ENCODE measurements at places on chromosomes 5 and 9.

DNA sequence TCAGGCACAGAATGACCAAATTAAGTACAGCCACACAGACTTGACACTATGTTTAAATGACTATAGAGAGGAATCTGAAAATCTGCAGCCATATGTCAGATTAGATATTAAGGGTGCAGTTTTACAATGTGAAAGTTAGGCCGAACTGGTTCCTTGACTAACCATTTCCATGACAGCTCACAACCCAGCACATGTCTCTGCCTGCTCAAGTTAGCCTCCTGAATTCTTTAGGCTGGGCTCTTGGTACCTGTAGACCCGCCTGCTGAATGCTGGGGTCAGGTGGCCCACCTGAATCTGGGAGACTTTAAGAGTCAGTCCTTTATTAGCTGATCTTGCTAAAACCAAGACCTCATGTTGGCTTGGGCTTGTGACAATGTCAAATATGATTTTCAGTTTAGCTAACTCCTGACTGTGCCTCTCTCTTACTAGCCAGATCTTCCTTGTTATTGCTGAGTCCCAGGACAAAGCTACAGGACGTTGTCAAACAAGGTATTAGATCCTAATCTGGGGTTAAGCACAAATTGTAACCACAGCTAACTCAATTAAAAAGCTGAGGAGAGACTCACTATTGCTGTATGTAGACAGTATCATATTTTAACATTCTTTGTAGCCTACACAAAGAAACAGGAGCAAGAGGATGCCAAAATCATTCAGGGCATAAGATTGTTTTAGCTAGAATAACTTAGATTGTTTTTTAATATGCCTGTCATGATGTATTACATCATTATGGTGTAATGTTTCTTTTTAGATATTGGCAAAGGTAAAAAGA lies 490.9 kb downstream of the SEMA5A start:
- DNase-seq: no peak

DNA sequence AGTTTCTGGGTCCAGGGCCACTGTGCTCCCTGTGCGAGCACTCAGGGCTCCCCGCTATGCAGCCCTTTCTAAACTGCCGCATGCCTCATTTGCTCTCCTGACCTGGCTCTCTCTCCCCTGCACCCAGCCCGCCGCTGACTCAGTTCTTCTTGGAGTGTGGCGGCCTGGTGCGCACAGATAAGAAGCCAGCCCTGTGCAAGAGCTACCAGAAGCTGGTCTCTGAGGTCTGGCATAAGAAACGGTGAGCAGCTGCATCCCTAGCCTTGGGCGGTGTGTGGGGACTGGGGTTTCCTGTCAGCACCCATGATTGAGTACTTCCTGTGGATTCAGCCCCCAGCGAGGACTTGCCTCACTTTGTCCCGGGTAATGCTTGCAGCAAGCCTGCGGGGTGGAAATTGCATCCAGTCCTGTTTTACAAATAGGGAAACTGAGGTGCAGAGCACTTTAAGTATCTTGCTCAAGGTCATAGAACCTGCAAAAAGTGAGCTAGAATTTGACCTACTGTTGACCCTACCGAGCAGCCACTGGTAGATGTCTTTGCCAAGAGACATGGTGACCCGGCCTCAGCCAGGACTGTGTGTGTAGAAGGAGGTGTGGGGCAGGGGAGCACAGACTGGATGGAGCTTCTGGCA lies 27.9 kb downstream of the USP20 start:
- DNase-seq: no peak

- no peak for DNase-seq
Observed at GRCh38 chr5:11152368-11152767, 391.3 kb upstream of the DAP start.

DNA sequence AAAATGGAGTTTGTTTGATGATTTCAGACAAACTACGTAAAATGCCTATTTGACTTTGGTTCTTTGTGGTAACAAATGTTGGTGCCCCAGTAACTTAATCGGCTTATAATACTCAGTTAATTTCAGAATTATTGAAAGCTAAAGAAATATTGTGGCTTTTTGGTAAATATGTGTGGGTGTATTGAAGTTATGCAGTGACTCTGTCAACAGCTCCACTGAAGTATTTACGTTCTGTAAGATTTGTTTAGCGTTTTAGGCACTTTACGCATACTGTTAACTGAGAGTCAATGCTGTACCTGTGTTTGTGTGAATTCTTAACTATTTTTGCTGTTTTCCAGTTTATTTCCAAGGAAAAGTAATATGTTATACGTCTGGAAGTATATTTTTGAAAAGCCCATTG lies 2.2 kb downstream of the RAD23B start:
- DNase-seq: no peak

DNA sequence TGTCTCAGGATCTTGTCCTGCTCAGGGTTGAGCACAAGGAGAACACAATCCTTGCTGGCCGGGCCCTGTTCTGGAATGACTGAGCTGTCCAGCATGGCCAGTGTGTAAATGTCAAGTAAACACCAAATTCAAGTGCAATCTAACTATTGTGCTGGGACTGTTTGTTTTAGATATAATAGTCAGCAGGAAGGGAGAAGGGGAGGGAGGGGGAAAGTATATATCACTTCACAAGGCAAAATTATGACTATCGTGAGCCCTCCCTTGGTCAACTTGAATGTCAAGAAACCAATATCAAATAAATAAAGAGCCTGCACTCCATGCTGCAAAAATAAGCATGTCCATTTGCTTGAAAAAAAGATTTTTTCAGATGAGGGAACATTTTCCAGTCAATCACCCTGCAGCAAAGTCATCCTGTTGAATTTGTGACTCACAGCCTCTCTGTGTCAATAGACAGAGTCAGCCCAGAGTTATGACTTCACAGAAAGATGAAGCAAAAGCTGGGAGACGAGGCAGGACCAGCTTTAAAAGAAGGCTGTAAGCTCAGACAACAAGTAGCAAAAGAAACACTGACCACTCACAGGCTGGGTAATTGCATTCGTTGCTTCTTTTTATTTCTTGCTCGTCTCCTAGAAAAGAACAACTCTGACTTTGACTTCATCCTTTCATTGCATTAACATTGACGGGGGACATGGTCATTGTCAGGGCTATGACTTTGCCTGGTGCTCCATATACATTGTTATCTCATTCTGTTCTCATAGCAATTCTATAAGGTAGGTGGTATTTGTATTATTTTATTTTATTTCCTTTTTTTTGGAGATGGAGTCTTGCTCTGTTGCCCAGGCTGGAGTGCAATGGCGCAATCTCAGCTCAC lies 15.3 kb upstream of the KLF4 start:
- DNase-seq: peak; percentile 44

DNA sequence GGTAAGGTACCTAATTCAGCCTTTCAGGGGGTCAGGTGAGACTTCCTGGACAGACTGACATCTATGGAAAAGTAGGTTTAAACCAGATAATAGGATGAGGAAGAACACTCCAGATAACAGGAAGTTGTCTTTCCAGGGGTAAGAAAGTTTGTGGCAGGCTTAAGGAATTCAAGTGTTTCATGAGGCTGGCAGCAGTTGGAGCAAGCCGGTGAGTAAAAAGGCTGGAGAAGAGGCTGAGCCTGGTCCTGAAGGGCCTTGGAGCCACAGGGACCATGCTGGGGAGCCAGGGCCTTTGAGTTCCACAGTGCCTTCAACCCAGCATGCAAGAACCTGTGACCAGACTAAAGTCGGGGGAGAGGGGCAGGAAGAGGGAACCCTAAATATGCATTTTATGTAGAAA lies 353.4 kb downstream of the SPOCK1 start:
- DNase-seq: no peak

- DNase-seq: no peak
Observed at GRCh38 chr9:79646096-79646495, 74.3 kb downstream of the TLE4 start.

- DNase-seq: no peak
Observed at GRCh38 chr5:79516986-79517385, 3.1 kb upstream of the HOMER1 start.

DNA sequence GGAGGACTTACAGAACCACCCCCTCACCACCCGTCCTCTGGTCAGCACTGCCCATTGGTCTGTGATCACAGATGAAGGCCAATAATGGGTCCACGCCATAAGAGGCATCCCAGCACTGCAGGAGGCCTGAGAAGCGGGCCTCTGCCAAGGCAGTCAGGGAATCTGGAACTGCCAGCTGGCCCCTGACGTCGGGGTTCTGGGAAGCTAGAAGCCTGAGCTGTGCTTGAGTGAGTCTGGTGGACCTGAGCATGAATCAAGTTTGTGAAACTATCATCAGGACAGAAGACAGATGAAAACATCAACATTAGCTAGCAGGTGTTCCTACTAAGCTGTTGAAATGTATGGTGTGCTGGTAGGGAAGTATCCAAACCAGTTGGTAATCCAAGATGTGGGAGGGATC lies 7.8 kb downstream of the ANGPTL2 start:
- DNase-seq: no peak

- DNase-seq: no peak
Observed at GRCh38 chr9:136268318-136268717, 22.7 kb upstream of the QSOX2 start.

GRCh38 chr9:116282597-116282996 lies 129.0 kb downstream of the PAPPA start:
- no peak for DNase-seq

DNA sequence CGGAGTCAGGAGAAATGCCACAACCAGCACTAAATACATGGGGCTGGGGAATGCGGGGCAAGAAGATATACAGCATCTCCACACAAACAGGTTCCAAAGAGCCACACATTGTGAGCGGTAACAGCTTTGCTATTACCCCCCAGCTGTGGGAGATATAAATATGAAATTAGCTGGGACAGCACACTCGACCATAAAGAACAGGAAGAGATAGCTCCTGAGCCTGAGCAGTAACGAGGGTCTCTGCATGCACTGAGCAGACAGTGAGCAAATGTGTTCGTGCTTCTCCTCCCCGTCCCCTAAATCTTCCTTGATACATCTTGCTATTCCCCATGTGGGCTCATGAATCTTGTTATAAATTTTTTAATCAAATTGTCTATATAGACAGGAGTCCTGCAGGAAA lies 53.1 kb downstream of the ADAMTS2 start:
- DNase-seq: no peak

DNA sequence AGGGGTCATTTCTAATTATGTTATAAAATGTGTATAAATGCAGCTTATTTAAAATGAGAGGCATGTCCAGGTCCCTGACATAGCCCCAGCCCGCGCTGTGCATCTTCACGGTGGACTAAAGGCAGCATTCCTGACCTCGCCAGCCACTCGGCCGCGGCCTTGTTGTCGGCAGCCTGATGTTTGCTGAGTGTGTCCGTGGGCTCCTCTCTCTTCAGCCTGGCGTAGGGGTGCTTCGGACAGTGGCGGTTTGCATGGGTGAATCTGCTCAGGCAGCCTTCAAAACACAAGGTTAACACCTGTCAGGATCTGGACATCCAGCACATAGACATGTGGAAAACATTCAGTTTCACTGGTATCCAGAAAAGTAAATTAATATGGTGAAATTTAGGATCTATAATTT lies 8.8 kb upstream of the SLC35D2 start:
- DNase-seq: no peak

- DNase-seq: no peak
Observed at GRCh38 chr5:174644923-174645322, 79.5 kb upstream of the MSX2 start.

- DNase-seq: no peak
Observed at GRCh38 chr5:93395971-93396379, 185.0 kb downstream of the NR2F1-AS1 start.

- no peak for DNase-seq
Observed at GRCh38 chr5:124289641-124290311, 456.7 kb downstream of the ZNF608 start.

DNA sequence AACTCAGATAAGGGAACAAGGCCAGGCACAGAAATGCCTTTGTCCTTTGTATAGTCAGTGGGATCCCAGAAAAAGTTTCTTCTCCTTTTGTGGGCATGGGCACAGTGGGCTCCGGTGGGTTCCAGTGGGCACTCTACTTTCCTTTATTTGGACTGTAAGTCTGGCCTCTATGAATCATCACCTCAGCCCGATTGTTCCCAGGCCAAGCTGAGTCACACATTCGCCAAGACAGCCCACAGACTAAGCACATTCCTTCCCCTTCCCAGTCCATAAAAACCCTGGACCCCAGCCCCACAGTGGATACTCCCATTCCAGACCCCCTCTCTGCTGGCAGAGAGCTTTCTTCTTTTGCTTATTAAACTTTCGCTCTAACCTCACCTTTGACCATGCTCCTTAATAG lies 165.0 kb downstream of the FBXL17 start:
- DNase-seq: no peak

DNA sequence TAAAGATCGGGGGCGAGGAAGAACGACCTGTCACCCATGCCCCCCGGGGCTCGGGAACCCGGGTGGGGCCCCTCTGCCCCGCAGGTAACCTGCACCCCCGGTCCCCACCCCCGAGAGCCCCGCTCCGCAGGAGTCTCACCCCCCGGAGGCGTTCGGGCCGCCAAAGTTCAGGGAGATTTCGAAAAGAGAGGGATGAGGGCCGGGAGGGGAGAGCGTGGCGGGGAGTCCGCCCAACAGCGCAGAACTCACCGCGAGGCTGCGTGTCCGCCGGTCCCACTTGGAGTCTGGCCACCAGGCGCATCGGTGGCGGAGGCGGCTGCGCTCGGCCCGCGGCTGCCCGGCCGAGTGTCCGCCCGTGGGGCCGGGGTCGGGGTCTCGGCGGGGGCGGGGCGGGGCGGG lies at the start of gene PHF19:
Gene PHF19 (minus strand): TSS at position 347 of the 399 bp plus-strand sequence. CDS start 2,447 bp downstream, outside the sequence.
- no peak for DNase-seq

GRCh38 chr5:79692596-79692995 lies 3.0 kb downstream of the CMYA5 start:
- DNase-seq: no peak

GRCh38 chr5:14457476-14457875 lies 124.1 kb upstream of the OTULINL start:
- DNase-seq: no peak

DNA sequence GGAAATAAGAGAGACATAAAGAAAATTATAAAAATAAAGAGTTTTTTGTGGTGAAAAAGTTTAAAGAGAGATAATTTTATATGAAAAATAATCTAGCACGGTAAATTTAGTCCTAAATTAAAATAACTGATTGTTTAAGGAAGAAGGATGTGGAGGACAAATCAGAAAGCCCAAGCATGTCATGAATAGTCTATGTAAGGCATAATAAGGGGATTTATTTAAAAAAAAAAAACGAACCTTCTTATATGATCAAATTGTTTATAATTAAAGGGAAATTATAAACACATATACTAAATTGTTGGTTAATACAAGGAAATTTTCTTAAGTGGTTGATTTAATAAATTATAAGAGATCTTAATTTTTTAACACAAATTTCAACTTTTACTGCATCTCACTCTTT lies 551.8 kb upstream of the TYRP1 start:
- no peak for DNase-seq

DNA sequence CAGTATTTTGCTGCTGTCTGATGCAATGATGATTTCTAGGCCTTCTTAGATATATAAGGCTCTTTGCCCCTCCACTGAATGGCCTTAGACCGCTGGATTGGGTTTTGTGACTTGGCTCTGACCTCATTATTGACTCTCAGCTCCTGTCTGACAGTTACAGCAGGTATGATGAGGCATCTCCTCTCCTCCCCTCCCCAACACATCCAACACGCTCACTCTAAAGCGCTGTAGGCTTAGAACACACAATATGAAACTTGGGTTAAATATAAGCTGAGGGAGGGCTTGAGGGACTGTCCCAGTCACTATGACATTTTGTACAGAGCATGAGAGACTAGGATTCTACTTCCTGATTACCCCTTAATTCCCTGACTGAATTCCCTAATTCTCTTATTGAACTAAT lies 18.8 kb upstream of the CER1 start:
- no peak for DNase-seq
